ENCODE measurements at places on chromosomes 7 and 10. TPM values are rescaled to one million over a fixed set of nuclear protein-coding genes. Genes with fewer than 3 reads are reported as not detected.

- DNase-seq, result no peak
Observed at GRCh38 chr10:71009126-71009525, 120.8 kb upstream of the PCBD1 start.

GRCh38 chr10:73911553-73912004 is 647 bp downstream of the PLAU start:
- no peak for DNase-seq

- DNase-seq, result peak; percentile 78
Observed at GRCh38 chr7:116524609-116525297, at the start of gene CAV1. Gene CAV1 (plus strand): TSS chr7:116525036. CDS start chr7:116525063, 27 bp downstream.

DNA sequence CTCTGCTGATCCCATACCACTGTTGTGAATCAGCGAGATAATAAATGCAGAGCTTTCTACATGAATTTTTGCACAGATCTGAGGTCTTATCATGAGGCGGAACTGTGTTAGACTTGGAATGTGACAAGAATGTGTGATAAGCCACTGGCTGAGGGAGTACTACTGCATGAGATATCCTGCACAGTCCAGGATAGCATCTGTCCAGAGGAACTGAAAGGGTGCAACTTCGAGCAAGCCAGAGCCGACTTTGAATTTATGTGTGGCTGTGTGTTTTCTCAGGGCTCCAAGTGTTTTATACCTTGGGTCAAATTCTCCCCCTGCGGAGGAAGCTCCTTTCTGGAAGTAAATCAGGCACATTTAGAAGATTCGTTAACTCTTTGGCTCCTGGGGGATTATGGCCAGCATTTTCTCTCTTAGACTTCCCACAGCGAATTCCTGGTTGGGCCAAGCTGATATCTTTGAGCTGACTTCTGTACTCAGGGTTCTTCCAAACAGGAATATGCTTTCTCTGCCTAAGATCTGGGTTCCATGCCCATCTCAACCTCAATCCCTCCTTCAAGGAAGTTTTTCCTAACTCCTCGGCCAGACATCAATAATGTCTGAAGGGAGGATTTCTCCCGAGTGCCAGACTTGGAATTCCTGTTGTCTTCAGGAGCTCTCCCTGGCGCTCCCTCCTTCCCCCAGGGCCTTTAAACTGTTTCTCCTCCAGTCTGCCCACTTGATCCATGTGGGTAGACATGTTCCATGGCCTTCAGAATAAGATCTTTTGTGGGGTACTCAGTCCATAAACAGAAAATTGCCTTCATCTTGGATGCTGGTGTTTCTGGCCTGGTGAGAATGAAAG is 2.5 kb upstream of the MEST start:
- DNase-seq, result no peak

The MMD2 gene
- not detected for polyA plus RNA-seq

The MSS51 gene
- 1.3 TPM for polyA plus RNA-seq

The ZNF804B gene
- not detected for polyA plus RNA-seq

DNA sequence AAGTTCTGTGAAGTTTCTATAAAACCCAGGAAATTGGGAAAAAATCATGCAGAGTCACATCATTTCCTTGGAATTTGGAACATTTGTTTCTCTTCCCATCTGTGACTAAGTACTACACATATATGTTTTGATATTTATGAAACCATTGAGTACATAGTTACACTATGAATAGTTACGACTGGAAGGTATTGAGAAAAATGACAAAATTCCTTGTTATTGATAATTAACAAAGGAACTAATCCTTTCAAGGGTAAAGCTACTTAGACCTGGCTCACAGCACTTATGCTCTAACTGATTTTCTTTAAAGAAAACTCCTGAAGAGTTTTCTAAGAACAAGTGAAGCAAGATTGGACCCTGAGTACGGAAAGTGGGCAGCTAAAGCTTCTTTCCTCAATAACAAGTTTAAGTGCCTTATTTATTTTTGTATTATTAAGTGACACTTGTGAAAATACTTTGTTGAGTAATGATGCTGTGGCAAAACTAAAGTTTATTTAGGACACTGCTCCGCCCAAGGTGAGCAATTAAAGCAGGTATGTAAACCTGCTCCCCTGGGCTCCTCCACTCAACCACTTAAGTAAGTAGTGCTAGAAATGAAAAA is 12.0 kb upstream of the GLCCI1 start:
- peak; percentile 57 for DNase-seq

DNA sequence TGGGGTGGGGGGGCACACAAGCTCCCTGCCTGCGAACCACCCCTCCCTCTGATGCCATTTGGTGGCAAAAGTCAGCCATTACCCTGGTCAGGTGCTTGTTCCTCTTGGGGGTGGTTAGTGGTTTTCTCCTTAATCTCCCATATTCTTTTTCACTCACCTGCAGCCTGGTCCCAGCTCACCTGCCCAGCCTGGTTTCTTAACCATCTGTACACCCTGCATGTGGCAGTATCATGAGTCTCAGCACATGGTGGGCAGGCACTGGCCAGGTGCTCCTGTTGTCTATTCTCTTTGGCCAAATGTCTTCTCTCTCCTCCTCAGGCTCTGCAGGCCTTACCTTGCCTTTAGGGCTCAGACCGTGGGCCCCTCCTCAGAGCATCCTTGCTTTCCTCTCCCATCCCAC is 30.5 kb downstream of the OGDH start:
- no peak for DNase-seq

DNA sequence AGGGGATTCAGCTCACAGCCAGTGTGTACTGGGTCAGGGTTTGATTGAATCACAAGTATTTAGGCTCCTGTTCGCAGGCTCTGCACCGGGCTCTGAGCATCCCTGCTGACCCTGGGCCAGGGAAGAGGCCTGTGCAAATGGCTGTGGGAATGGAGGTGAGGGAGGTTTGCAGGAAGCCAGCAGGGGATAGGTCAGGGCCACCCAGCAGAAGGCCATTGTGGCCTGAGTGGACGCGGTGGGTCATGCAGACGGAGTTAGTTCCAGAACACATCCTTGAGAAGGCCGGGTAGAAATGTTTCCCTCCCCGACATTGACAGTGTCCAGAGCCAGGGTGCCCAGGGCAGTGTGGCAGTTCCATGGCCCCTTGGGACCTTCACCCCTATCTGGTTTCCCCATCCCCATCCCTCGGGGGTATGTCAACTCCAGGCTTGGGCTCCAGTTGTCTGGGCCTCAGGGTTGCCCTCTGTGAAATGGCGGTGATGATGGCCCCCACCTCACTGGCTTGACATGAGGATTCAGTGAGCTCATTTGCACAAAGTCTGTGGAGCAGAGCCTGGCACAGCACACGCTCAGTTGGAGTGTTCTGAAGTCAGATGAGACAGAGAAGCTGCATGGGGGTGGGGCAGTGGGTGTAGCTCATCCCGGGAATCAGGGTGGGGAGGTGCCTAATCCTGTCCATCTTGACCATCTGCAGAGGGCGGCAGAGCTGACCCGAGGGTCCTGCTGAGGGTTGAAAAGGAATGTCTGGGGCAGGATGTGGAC is 107.6 kb downstream of the ADCY1 start:
- DNase-seq, result no peak

DNA sequence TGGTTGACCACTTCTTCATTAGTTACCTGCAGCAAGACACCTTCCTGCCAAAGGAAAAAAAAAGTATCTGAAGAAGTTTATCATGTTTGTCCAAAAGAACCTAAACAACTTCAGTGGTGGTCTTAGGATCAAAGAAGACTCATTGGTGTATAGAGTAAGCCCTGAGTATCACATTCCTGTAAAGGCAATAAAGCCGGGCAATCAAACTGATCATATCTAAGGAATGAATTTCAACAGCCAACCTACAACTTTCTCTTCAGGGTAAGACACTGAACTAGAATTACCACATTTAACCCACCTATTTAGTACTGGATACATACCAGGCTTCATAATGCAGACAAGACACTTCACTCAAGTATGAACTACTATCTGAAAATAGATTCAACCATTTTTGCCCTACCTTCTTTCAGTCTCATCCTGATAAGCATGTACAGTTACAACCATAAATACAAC is 10.1 kb downstream of the HNRNPA2B1 start:
- no peak for DNase-seq

DNA sequence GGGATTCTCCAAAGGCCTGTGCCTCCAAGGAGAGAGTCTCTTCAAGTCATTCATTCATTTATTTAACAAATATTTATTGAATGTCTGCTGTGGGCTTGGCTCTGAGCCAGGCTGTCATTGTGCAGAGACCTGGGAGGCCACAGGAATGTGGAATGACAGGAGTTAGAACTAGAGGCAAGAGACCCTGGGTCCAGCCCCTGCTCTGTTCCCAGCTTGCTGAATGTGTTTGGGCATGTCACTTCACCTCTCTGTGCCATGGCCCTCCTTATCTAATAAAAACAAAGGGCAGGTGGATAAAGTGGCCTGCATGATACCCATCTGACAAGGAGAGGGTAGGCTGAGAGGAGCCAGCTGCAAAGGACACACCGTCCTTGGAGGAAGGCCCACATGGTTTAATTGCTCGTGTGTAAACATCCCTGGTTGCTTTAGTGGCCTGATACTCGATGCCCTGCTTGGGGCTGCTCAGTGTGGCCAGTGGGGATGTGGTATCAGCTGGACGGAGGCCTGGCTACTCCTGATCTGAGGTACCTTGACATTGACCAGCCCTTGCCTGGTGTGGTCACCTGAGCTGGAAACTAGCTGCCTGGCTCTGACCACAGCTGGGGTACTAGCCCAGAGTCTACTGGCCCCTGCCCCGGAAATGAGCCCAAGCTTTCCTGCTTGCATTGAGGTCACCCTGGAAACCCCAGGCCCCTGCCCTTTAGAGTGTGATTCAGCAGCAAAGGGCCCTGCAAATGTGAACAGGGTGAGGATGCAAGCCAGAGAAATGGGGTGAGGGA is 116.2 kb downstream of the CDH23 start:
- DNase-seq, result no peak

- DNase-seq, result no peak
Observed at GRCh38 chr10:27503498-27504006, 552 bp upstream of the RAB18 start.

- DNase-seq, result no peak
Observed at GRCh38 chr10:84159076-84159685, 14.4 kb upstream of the GPR15LG start.

Measured in BJ (cell line).